ENCODE measurements at places on chromosomes 5 and 9.

GRCh38 chr5:120599576-120599975 lies 135.5 kb downstream of the PRR16 start:
- DNase-seq = no peak
- no peaks in the 10 kb centered on the region for H3K36me3 ChIP-seq
- no peaks in the 10 kb centered on the region for H3K4me1 ChIP-seq

DNA sequence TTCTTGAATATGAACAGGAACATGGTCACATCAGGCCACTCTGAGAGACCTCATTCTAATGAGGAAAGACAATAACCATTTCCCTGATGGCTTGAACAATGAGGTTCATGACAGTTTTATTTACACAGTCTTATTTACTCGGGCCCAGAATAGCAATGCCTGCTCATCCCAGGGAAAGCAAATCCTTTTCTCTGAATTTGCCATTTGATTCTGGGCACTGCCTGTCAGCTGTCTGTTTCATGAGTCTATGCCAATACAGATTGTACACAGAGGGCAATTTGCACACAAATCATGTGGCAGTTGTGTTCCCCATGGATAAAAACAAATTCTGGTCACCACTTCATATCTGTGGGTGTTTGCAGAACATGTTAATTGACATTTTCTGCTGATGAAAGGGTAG lies 492.5 kb downstream of the ACTL7B start:
- H3K36me3 ChIP-seq = no peaks in the 10 kb centered on the region
- H3K27ac ChIP-seq = no peak overlapping the region
- no peaks in the 10 kb centered on the region for H3K27me3 ChIP-seq

GRCh38 chr5:151667083-151667482 lies 19.6 kb downstream of the SPARC start:
- H3K36me3 ChIP-seq = peaks cover 93% of the 10 kb centered on the region
- no peak overlapping the region for H3K4me3 ChIP-seq
- no peak for DNase-seq
- H3K27ac ChIP-seq = no peak overlapping the region

DNA sequence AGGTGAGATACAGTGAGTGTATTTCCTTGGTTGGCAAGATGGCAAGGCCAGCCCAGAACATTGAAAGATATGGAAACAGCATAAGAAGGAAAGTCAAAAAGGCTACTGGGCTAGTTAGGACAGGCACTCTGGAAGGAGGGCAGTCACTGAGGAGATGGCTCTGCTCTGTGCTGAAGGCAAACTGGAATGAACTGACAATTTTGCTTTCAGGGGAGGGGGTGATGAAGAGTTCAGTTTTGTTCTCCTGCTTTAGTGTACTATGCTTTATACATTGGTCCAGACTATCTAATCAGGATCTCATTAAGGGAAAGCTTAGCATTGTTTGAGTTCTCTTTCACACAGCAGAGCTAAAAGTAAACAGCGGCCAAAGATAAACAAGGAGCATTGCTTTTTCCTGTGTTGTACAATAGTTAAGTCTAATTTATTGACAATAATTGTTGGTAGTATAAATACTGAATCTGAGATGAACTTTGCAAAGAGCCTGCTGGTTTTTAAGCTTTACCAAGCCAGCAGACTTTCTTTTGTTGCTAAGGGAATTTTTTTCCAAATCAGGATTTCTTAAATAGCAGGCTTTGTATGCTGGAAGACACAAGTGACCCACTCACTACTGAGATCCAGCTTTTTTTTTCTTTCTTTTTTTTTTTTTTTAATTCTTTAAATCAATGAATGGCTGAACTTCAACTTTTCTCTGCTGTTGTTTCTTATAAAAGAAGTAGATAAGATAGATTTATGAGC lies 355.5 kb downstream of the ARRDC3 start:
- H3K4me3 ChIP-seq = no peak overlapping the region
- no peaks in the 10 kb centered on the region for H3K27me3 ChIP-seq
- H3K36me3 ChIP-seq = no peaks in the 10 kb centered on the region
- no peak overlapping the region for H3K27ac ChIP-seq

- no peak for DNase-seq
- no peak overlapping the region for H3K27ac ChIP-seq
- H3K27me3 ChIP-seq = no peaks in the 10 kb centered on the region
- no peaks in the 10 kb centered on the region for H3K36me3 ChIP-seq
- peaks cover 8% of the 10 kb centered on the region for H3K4me1 ChIP-seq
- no peak overlapping the region for H3K4me3 ChIP-seq
These were observed 86.7 kb upstream of the ICE1 start for GRCh38 chr5:5335700-5336264.

- H3K36me3 ChIP-seq = no peaks in the 10 kb centered on the region
- no peaks in the 10 kb centered on the region for H3K27me3 ChIP-seq
- H3K4me1 ChIP-seq = no peaks in the 10 kb centered on the region
- no peak overlapping the region for H3K27ac ChIP-seq
These were observed 110.5 kb upstream of the EQTN start for GRCh38 chr9:27407491-27407890.

DNA sequence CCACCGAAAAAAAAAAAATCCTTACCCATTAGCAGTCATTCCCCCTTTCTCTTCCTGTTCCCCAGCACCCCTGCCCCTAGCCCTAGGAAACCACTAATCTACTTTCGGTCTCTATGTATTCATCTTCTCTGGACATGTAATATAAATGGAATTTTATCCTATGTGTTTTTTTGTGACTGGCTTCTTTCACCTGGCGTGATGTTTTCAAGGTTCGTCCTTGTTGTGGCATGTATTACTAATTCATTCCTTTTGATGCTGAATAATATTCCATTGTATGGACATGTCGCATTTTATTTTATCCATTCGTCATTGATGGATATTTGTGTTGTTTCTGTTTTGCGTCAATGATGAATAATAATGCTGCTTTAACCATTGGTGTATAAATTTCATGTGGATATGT lies 42.8 kb upstream of the SH3GL2 start:
- no peak for DNase-seq
- H3K4me1 ChIP-seq = no peaks in the 10 kb centered on the region
- H3K27me3 ChIP-seq = no peaks in the 10 kb centered on the region
- H3K27ac ChIP-seq = no peak overlapping the region

DNA sequence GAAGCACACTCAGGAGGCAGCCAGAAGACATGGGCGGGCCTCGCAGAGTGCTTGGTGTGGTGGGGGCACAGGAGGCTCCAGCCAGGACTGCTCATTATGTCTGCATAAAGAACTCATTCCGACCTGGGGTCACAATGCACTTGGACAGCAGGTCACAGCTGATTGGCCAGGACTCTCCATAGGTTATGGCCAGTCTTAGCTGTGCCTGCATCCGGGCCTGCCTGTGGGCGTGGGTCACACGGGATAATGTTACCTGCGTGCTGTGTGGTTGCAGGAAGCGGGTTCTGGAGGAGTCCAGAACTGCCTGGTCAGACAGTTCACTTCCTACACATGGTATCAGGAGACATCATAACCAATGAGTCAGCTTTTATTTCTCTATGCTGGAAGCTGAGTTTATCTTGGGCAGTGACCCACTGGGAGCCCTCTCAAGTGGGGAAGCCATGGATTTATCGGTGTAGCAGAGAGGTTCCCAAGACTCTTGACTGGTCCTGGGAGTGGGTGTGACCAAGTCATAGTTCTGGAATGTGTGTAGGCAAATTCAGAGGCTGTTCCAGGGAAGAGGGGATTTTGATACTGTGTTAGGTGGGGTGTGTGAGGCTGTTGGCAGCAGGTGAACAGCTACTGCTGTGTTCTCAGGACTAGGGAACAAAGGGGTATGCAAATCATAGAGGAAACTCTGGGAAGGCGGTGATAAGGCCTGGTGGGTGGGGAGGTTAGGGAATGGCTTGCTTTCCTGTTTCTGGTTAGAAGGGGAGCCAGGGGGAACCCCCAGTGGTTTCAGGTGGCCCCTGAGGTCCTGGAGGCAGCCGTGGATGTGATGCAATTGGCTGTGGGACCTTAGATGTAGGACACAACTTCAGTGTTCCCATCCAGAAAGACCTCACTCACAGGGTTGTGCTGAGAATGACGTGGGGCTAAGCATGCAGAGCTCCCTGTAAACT lies 51.3 kb downstream of the ARHGEF37 start:
- no peak overlapping the region for H3K27ac ChIP-seq
- DNase-seq = no peak
- no peaks in the 10 kb centered on the region for H3K27me3 ChIP-seq
- H3K4me1 ChIP-seq = peaks cover 10% of the 10 kb centered on the region
- H3K36me3 ChIP-seq = no peaks in the 10 kb centered on the region

GRCh38 chr5:122996091-122996490 lies 40.4 kb downstream of the PPIC start:
- no peak overlapping the region for H3K27ac ChIP-seq
- no peak for DNase-seq
- H3K27me3 ChIP-seq = no peaks in the 10 kb centered on the region

GRCh38 chr5:103891151-103891550 lies 328.6 kb upstream of the NUDT12 start:
- DNase-seq = no peak
- no peak overlapping the region for H3K27ac ChIP-seq
- no peaks in the 10 kb centered on the region for H3K4me1 ChIP-seq
- no peaks in the 10 kb centered on the region for H3K36me3 ChIP-seq
- H3K4me3 ChIP-seq = no peak overlapping the region
- H3K27me3 ChIP-seq = no peaks in the 10 kb centered on the region

- DNase-seq = no peak
- no peaks in the 10 kb centered on the region for H3K36me3 ChIP-seq
- no peak overlapping the region for H3K4me3 ChIP-seq
- H3K27ac ChIP-seq = no peak overlapping the region
These were observed 89.7 kb downstream of the DAPK1 start for GRCh38 chr9:87587356-87587745.

DNA sequence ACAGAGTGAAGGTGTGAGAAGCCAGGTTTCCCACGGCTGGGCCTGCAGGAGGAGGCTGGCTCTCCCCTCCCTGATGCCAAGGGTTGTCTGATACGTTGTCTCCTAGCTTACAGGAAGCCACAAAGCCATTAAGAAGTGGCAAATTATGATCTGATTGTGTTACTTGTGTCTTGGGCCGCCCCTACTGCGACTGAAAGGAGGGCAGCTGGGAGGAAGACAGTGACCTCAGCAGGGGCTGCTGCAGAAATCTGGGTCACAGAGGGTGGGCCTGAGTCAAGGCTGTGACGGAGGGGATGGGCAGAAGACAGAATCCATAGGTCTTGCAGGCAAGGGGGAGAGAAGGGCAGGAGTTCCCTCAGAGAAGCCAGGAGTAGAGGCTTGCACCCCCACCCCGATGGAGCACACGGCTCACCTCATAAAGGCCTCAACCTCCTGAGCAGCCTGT lies 145.0 kb downstream of the FSTL4 start:
- H3K36me3 ChIP-seq = no peaks in the 10 kb centered on the region
- H3K4me3 ChIP-seq = no peak overlapping the region
- no peaks in the 10 kb centered on the region for H3K27me3 ChIP-seq
- no peak for DNase-seq

DNA sequence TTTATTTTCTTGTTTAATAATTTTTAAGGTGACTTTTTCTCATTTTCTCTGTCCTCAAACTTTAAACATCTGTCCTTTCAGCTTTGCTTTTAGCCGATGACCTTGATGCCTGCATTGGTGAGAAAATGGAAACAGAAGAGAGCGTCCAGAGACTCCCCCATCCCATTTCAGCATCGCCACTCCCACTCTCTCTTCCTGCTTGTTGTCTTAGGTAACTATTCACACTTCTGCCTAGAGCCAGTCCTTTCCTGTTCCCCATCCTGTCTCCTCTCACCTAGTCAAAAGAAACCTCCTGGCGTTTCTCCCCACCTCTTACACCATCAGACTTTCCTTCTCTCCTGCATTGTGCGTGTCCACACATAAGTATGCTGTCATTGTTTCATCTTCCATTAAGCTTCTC lies 124.6 kb downstream of the MAST4 start:
- DNase-seq = peak; percentile 32
- no peaks in the 10 kb centered on the region for H3K36me3 ChIP-seq
- no peaks in the 10 kb centered on the region for H3K4me1 ChIP-seq
- H3K27ac ChIP-seq = no peak overlapping the region
- no peaks in the 10 kb centered on the region for H3K27me3 ChIP-seq
- no peak overlapping the region for H3K4me3 ChIP-seq

DNA sequence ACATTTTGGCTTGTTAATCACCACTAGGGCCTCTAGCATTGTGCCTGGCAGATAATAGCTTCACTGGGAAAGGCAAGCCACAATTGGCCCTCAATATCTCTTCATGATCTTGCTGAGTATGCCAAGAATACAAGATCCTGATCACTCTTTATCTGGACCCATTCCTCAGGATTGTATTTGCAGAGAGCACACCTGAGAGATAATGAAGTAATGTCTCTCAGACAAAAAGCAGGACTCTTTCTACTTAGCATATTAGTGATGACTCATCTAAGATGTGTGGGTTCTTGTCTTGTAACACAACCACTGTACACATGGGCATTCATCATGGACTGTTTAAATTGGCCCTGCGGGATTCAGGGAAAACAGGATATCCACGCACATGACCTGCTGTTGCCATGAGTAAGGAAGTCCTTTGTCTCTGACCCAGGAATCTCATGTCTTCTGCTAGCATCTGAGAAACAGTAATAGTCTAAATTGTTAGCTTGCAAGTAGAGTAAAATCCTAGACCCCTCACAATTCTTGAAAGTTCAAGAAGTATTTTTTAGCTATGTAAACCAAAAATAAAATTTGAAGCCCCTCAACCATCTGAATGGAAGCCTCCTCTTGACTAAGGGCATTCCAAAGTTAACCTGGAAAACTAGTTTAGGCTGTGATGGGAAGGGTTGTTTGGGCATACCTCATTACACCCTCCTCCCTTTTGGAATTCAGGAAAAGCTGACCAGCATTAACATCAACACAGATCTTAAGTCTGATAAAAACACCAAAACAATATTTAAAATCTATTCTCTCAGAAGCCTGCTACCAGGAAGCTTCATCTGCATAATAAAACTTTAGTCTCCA lies 28.0 kb upstream of the NFIL3 start:
- no peaks in the 10 kb centered on the region for H3K4me1 ChIP-seq
- no peaks in the 10 kb centered on the region for H3K27me3 ChIP-seq
- DNase-seq = no peak
- H3K4me3 ChIP-seq = no peak overlapping the region
- H3K27ac ChIP-seq = no peak overlapping the region

DNA sequence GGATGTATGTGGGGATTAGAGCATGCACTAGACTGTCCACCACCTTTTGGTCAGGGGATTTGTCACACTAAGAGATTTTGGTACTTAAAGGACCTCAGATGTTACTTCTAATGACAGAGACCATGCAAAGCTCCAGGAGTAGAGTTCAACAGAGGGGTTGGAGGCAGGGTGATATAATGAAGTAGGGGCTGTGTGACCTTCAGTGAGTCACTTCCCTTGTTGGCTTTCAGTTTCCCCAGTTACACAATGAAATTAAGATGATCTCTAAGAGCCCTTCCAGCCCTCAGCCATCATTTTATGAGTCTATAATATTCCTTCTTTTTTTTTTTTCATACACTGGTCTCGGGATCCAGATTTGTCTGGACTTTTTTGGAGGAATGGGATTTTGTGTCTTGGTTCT lies 26.8 kb downstream of the GLRA1 start:
- H3K27me3 ChIP-seq = peaks cover 36% of the 10 kb centered on the region
- no peak overlapping the region for H3K27ac ChIP-seq
- DNase-seq = no peak
- H3K4me3 ChIP-seq = no peak overlapping the region
- H3K4me1 ChIP-seq = peaks cover 1% of the 10 kb centered on the region
- no peaks in the 10 kb centered on the region for H3K36me3 ChIP-seq
